ENCODE measurements at places on chromosomes 2 and 18. TPM values are rescaled to one million over a fixed set of nuclear protein-coding genes. Genes with fewer than 3 reads are reported as not detected.

DNA sequence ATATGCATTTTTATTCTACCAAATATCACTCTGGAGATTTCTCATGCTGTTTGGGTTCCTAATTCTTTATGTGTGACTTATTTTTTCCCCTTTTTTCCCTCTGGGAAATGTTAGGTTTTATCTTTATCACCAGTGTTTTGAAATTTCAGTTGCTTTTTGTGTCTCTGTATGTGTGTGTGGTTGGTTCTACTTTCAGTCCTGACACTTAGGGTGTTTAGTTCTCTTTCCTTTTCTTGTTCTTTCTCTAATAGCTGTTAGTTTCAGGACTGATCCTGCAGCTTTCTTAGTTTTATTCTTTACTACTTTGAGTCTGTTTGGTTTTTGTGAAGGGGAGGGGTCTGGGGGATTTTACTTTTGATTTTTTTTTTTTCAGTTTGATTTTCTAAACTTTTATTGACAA is 23.1 kb downstream of the PPM1B start:
- DNase-seq: no peak

Gene CYP26B1
- total RNA-seq: 5.0 TPM

Gene CLASP1
- 117 TPM for total RNA-seq

GRCh38 chr2:70514612-70515055 is 39.0 kb downstream of the TGFA start:
- no peak for DNase-seq

Gene HOXD8
- total RNA-seq: 10.2 TPM

Gene AMER3
- total RNA-seq: not detected

DNA sequence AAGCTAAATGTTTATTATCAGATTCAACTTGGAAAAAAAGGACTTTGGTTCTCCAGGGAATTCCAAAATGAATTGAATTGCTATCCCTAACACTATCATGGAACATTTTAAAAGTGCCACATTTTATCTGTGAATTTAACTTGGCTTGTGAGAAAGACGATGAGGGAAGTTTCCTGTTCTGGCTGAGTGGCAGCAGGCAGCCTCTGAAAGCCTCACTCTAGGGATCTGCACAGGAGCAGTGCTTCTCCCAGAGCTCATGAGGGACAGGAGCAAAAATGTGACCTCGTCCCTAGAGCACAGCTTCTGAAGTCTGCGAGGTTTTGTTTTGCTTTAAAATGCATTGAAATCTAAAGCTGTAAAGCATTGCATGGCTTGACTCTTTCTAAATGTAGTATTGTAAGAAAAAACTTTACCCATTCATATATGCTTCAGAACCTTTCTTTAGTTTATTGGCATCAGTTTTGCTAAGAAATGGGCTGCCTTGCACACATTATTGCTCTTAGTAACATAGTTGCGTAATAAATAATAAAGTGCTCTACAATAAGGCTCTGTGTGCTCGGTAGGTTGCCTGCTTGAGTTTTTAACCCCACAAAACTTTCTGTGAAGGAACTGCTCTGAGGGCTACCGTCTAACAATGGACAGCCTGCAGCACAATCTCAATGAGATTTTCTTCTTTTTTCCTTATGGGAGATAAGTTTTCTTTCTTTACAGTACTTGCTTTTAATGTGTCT is 136.2 kb upstream of the CDCA7 start:
- no peak for DNase-seq

GRCh38 chr18:74899554-74899953 is 301.9 kb downstream of the ZNF407 start:
- peak; percentile 74 for DNase-seq

Measured in sigmoid colon (tissue), 7 donors.